ENCODE measurements at places on chromosomes 4 and X.

- no peak for DNase-seq
Measured at GRCh38 chrX:105564501-105564900, 257.8 kb upstream of the NRK start.

DNA sequence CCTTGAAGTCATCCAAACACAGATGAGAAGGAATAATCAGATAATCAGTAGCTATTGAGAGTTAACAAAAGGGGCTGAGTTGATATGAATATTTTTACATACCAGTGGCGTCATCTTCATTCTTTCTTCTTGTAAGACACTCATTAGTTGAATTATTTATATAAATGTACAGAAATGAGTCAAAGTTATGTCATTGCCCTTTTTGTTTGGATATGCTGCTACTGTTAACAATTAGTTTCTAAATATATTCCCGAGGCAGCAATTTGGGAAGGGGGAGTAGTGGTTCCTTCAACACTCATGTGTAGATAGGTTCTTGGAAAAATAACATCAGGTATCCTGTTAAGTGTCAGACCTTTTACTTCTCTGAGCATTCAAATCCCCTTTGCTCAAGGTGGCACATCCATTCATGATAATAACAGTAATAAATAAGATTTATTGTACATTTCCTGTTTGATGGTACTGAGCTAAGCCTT lies 436.6 kb downstream of the SPRY1 start:
- no peak for DNase-seq

- DNase-seq, result no peak
Measured at GRCh38 chr4:16264798-16265197, 38.5 kb upstream of the TAPT1 start.

GRCh38 chr4:182143086-182143821 lies 99.9 kb upstream of the TENM3 start:
- no peak for DNase-seq

DNA sequence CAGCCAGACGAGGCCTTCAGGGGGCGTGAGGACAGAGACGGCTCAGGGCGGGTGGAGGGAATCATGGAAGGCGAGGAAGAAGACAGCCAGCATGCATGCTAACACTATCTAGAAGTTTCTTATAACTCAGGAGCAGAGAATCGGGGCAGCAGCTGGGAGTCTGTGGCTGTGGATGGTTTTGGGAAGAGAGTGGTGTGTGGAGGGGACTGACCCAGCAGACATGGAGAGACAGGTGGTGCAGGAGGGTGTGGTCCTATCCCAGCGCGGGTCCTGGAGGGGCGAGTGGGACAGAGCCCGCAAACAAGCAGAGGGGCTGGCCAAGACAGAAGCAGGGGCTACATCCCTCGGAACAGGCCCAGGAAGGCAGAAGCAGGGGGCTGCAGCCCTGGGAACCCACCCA lies 192.1 kb downstream of the AFAP1 start:
- no peak for DNase-seq

GRCh38 chr4:150680651-150681050 lies 98.7 kb downstream of the MAB21L2 start:
- DNase-seq, result no peak

DNA sequence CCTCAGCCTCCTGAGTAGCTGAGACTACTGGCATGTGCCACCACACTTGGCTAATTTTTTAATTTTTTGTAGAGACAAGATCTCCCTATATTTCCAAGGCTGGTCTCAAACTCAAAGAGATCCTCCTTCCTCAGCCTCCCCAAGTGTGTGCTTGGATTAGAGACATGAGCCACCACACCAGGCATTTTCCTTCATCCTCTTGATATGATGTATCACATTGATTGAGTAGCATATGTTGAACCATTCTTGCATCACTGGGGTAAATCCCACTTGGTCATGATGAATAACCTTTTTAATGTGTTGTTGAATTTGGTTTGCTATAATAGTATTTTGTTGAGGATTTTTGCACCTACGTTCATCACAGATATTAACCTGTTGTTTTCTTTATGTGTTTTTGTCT lies 24.2 kb upstream of the PPM1K start:
- DNase-seq, result no peak

- no peak for DNase-seq
Measured at GRCh38 chrX:149121206-149121920, 383.7 kb downstream of the IDS start.

DNA sequence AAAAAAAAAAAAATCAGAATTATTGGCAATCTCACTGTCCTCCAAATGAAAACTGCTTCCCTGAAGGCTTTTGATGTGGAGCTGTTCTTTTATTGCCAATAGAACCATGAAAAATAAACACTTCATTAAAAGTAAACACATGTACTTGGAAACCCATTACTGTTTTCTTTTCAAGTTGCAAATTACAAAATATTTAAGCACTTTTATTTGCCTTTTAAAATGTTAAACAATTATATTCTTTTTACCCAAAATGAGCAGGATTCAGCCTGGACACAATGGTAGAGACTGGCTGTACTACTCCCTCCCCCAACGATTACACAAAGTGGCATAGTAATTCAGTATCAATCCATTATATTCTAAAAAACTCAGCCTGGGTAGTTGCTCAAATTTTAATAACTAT lies 60.9 kb downstream of the SH2D1A start:
- DNase-seq, result no peak

- no peak for DNase-seq
Measured at GRCh38 chrX:13147733-13148132, 103.3 kb upstream of the FAM9C start.

GRCh38 chrX:45435481-45435880 lies 234.8 kb upstream of the DIPK2B start:
- no peak for DNase-seq

DNA sequence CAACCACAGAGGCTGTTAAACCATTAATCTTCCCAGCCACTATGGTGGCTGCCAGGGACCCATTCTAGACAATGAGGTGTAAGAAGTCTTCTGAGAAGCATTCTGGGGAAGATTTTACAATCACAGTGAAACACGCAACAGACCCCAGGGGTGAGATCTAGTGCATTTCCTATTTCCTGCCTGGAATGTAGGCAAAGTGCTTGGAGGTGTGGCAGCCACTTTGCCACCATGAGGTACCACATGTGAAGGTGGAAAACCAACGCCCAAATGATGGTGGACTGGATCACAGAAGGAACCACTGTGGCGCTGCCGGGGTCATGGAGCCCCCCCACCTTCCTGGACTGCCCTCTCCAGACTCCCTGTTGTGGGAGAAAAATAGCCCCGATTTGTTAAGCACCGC lies 61.8 kb downstream of the WFS1 start:
- no peak for DNase-seq

DNA sequence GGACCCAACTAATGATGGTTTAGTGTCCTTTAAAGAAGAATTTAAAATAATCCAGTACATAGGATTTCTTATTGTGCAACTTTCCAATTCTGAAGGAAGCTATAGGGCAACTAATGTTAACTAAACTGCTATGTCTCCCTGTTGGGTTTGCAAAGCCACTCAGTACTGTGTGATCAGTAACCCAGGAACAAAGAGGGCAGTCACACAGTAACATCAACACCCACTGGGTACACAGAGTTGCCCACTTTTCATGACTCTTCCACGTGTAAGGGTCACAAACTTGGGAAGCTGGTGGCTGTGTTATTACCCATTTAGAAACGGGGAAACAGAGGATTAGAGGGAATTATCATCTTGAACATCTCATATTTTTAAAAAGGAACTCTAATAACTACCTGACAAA lies 555.0 kb upstream of the DIPK2B start:
- no peak for DNase-seq

GRCh38 chrX:2313864-2314640 lies 186.7 kb downstream of the DHRSX start:
- DNase-seq, result no peak

DNA sequence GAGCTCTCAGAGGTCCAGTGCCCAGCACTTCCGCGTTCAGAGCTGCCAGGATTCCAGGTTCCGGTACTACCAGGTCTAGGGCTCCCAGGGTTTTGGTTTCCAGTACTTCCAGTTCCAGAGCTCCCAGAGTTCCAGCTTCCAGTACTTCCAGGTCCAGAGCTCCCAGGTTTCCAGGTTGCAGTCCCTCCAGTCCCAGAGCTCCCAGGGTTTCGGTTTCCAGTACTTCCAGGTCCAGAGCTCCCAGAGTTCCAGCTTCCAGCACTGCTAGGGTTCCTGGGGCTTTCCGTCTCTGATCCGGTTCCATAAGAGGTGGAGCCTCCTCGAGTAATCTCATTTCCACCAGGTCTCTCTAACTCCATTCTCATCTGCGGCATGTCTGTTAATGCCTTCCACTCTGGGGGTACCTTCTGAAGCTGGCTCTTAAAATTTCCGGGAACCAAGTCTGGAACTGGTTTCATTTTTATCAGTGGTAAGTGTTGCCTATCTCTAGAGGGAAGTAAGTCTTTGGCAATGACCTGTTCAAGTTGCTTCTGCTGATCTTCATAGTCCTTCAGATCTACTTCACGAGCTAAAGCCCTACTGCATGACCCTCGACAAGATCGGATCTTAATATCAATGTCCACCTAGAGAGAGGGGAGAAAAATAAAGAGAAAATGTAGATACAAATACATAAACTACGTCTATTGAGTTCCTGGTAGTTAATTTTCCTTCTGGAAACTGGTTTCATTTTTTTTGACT lies 4.1 kb downstream of the FGA start:
- no peak for DNase-seq

- no peak for DNase-seq
Measured at GRCh38 chrX:97309487-97310116, 425.9 kb downstream of the RPA4 start.

Data from stimulated activated CD4-positive, alpha-beta T cell treated with anti-CD3 and anti-CD28 coated beads, Interleukin-12 subunit alpha, Interleukin-12 subunit beta, amount 100 ng/mL, for 24 hours (primary cell).